ENCODE measurements at places on chromosomes 13 and 19.

DNA sequence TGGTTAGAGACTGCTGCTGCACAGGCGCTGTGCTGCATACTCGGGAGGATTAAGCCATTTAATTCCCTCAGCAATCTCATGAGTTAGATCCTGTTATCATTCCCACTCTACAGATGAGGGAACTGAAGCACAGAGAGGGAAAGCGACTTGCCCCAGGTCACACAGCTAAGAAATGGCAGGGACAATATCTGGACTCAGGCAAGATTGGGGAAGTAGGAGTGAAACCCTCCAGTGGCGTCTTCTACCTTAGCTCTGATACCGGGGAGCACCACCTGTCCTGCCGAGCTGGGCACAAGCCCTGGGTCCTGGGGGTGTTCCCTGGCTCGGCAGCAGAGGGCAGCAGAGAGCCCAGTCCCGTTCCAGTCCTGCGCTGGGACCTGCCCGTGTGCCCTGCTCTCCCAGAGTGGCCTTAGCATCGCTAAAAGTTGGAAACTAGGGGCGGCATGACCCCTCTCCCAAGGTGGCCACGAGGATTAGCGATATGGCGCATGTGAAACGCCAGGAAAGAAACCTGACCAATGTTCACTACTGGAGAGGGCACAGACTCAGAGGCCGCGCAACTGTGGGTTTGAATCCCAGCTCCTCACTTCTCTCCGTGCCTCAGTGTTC lies 20.5 kb downstream of the CYTH2 start:
- no peak for DNase-seq

GRCh38 chr19:35776102-35776788 lies 881 bp downstream of the ARHGAP33 start:
- no peak for DNase-seq

DNA sequence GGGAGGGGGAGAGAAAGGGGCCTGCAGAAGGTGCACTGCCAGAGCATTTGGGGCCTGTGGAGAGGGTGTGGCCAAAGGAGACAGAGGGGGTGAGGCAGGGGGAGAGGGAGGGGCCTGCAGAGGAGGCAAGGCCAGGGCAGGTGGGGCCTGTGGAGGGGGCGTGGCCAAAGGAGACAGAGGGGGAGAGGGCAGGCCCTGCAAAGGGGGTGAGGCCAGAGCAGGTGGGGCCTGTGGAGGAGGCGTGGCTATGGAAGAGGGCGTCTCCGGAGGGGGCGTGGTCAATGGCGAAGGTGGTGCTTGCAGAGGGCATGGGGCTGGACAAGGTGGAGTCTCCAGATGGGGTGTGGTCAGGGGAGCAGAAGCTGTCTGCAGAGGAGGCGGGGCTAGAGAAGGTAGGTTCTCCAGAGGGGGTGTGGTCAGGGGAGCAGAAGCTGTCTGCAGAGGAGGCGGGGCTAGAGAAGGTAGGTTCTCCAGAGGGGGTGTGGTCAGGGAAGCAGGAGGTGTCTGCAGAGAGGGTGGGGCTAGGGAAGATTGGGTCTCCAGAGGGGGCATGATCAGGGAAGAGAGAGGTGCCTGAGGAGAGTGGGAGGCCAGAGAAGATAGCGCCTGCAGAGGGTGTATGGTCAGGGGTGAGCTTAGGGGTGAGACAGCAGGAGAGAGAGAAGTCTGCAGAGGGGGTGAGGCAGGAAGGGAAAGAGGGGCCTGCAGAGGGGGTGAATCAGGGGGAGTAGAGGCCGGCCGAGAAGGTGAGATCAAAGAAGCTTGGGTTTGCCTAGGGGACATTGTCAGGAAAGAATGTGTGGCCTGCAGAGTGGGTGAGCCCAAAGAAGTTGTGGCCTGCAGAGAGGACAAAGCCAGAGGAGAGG lies 3.4 kb downstream of the PRR36 start:
- no peak for DNase-seq

DNA sequence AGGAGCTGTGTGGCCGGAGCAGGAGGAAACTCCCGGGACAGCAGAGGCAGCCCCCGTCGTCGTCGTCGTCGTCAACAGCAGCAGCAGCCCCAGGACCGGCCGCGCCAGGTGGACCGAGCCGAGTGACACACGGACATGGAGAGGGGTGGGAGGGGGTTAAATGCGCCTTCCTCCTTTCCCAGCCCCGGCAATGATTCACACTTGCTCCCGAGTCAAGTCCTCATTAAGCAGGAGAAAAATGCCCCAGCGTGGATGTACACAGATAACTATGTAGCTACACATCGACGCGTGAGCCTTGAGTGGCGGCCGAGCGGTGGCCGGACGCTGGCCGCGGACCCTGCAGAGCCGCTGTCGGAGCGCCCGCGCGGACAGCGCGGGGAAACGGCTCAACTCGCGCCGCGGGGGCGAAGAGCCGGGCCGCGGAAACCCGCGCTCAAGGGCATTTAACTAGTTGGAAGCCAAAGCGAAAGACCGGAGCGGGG lies 645 bp downstream of the UBL3 start:
- DNase-seq = no peak

DNA sequence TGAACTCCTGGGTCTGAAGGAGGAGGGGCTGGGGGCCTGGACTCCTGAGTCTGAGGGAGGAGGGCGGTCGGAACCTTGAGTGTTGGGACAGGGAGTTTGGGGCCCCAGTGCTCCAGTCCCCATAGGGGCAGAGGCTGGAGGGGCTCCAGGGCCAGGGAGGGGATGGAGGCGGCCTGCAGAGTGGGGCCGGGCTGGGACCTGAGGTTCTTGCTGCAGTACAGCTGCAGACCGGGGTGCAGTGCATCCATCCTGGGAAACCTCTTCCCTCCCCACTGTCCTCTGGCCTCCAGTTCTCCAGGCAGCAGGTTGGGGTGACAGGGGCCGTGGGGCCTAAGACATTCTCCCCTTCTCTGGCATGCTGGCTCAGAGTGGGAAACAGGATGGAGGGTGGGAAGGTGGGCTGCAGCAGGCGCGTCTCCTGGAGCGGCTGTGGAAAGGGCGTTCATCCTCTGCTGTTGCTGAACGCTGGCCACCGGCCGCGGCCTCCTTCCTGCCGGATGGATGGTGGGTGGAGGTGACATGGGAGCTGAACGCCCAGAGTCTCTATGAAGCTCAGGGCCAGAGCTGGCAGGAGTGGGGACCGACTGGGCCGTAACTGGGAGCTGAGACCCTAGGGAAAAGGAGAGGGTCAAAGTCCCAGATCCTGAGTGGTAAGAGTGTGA lies 1.6 kb downstream of the BRSK1 start:
- no peak for DNase-seq

- no peak for DNase-seq
Observed at GRCh38 chr19:13951043-13951442, 1.3 kb upstream of the DCAF15 start.

DNA sequence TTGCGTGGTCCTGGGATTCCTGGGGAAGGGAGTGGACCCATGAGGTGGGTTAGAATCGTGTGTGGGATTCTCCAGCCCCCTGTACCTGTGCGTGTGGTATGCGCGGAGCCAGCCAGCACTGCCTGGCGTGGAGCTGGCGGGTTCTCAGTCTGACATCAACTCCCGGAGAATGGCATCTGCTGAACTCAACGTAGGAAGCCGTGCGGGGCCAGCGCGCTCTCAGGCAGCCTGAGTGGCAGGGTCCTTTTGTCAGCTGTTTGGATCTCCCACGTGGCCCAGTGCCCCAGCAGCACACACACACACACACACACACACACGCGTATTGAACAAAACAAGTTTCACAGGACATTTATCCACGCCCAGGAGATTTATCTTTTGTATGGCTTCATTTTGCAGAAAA lies 28.1 kb downstream of the ATP4B start:
- no peak for DNase-seq

- DNase-seq = no peak
Observed at GRCh38 chr19:48950159-48950558, 4.5 kb upstream of the BAX start.

DNA sequence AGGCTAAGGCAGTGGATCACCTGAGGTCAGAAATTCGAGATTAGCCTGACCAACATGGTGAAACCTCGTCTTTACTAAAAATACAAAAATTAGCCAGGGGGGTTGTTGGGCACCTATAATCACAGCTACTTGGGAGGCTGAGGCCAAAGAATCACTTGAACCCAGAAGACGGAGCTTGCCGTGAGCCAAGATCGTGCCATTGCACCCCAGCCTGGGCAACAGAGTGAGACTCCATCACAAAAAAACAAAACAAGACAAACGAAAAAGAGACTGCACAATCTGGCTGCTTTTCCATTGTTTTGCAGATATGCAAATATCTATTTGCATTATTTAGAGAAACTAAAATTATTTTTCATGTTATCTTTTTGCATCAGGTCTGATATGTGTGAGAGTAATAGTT lies 83.6 kb downstream of the ZNF486 start:
- no peak for DNase-seq

DNA sequence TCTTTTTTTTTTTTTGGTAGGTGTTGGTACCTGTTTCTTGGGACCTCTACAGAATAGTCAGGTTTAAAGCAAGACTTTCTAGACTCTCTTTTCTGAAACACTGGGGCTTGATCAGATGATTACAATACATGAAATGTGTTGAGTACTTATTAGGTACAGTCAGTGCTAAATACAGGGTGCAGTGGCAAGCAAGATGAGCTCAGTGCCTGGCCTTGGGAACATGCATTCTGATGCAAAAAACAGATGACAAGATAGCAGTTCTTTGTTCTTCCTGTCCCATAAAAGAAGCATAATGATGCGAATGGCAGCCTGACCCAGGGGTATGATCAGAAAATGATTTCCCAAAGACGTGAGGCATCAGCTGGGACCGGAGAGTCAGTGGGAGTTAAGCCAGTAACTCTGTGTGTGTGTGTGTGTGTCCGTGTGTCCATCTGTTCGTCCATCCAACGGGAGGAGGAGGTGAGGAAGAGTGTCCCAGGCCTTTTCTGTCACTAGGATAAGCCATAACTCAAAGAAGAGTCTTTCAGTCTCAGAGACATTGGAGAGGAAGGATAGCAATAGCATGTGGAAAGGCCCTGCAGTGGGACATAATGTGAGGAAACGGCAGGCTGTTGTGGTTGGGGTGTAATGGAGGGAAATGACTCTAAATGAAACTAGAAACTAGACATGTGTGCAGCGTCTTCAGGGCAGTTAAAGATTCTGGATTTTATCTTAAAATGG lies 32.2 kb downstream of the SLAIN1 start:
- DNase-seq = no peak

GRCh38 chr13:23322353-23323336 lies 110.9 kb downstream of the SACS start:
- no peak for DNase-seq

GRCh38 chr13:56189439-56189838 lies 951.3 kb upstream of the PRR20A start:
- no peak for DNase-seq

- DNase-seq = no peak
Observed at GRCh38 chr13:32882691-32883090, 133.5 kb upstream of the KL start.

DNA sequence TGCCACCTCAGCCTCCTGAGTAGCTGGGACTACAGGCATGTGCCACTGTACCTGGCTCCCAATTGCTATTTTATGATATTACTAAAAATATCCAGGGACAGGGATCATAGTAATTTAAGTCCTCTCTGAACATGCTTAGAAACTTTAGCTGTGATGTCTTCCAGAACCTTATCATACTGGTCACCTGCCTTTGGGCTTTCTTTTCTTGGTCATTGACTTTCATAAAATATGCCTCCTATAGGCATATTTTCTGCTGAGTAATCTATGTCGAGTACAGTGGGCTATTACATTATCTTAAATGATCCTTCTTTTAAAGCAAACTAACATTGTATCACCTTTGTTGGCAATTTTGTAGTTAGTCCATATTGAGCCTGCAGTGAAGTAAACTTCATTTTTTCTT lies 6.2 kb downstream of the UCHL3 start:
- no peak for DNase-seq

DNA sequence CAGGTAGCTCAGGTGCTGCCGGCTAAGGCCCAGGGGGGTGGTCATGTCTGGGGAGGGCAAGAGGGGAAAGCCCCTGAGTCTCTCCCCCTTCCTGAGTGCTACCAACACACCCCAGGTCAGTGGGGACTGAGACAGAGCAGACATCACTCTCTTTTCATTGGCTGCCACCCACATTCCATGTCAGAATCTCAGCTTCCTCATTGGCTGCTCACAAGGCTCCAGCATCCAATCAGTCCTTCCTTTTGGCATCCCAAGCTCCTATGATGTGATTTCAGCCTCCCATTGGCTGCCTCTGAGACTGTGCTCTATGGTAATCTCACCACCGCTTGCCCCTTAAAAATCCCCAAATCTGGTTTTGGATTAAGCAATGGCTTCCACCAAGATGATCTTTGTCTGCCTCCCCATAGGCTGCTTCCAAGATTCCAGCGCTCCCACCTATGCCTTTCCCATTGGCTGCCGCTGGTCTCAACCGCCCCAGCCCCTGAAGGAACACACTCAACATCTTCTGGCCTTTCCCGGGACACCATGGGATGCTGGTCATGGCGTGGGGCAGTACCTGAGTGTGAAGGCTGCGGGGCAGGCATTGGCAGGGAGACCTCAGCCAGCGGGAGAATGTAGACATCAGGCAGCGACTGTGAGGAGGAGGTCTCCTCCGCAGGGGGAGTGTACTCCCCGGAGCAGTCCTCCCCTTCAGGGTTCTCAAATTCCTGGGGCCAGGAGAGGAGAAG lies 2.0 kb downstream of the LMTK3 start:
- no peak for DNase-seq

DNA sequence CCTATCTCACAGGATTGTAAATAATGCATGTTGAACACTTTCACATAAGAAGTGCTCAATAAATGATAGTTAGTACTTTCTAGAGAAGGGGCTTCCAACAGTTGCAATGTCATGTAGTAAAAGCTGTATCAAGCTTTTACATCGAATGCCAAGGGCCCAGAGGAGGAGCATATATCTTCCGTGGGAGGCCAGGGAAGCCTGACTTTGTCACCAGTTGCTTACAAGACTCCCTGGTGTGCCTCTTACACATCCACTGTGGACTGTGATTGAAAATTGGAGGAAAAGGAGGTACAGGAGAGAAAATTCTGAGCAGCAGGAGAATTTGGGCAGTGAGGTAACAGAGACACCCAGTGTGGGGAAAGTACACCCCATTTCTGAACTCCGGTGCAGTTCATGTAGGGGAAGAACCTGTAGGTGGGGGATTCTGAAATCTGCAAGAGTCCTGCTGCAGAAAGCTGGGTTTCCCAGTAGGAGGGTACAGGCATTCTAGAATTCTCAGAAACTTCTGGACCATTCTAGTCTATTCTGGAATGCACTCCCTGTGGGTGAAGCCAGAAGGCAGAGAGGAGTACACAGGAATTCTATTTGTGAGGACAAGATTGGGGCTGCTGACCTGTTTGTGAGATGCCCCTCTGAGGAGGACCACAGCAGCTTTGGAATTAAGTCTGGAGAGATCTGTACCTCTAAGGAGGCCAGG lies 54.0 kb downstream of the ALOX5AP start:
- DNase-seq = no peak

DNA sequence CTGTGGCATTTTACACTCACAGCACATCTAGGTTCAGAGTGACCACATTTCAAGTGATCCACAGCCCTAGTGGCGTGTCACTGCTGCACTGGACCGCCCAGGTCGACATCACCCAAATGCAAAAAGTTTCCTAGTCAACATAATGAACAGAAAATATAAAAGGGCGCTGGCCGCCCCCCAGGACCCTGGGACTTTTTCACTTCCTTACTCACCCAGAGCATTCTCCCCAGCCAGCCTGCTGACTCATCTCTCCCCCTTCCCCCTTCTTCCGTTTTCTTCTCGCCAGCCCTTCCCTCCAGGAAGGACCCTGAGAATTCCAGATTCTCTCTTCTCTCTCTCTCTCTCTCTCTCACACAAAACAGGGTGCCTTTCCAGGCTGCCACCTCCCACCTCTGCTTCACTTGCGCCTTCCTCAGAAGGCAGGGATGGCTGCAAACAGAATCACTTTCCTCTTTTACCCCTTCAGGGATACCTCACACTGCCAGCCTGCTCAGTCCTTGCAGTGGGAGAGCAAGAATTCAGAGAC lies 21.0 kb upstream of the GRWD1 start:
- no peak for DNase-seq

- DNase-seq = no peak
Observed at GRCh38 chr13:50574731-50575130, 268.8 kb downstream of the DLEU7 start.

Data from NCI-H2081 treated with DMSO at 0.1 percent for 48 hours (cell line).